ENCODE measurements at places on chromosomes 16 and 17.

DNA sequence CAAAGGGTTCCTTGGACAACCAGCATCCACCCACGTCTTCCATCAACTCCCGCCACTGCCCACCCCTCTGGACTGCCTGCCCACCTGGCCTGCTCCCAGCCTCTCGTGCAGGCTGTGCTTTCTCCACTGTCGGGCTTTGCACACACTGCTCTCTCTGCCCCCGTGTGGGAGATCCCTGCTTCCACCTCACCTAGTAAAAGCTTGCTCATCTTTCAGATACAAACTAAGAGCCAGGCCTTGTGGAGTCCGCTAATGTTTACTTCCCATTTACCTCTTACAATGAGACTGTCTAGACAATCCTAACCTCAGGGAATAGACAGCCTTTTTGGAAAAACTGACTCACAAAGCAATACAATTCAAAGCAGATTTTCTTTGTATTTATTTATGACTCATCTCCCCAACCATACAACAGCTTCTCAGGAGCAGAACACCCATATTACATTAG lies 67.6 kb downstream of the USP31 start:
- peak; percentile 58 for DNase-seq

DNA sequence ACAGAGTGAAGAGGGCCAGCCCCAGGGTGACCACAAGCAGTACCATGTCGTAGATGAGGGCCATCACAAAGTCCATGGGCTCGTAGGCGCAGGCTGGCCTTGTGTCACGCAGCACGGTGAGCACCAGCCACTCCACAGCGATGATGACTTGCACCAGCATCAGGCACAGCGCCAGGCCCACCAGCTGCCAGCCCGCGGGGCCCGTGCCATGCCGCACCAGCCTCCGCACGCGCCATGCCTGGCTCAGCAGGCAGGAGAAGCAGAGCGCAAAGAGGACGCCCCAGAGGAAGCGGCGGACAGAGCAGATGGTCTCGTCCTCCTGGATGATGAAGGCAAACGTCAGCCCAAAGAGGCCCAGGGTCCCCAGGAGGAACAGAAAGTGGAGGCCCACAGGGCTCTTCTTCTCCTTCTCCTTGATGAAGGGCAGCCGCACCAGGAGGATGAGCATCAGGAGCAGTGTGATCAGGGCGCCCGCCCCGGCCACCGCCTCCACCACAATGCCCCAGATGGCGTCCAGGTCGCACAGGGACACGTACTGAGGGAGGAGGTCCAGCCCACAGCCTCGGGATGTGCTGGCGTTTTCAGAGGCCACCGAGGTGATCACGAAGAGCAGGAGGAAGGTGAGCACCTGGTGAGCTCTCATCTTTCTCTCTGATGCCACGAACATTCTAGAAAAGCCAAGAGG lies 12.3 kb downstream of the GPRC5B start:
- no peak for DNase-seq

DNA sequence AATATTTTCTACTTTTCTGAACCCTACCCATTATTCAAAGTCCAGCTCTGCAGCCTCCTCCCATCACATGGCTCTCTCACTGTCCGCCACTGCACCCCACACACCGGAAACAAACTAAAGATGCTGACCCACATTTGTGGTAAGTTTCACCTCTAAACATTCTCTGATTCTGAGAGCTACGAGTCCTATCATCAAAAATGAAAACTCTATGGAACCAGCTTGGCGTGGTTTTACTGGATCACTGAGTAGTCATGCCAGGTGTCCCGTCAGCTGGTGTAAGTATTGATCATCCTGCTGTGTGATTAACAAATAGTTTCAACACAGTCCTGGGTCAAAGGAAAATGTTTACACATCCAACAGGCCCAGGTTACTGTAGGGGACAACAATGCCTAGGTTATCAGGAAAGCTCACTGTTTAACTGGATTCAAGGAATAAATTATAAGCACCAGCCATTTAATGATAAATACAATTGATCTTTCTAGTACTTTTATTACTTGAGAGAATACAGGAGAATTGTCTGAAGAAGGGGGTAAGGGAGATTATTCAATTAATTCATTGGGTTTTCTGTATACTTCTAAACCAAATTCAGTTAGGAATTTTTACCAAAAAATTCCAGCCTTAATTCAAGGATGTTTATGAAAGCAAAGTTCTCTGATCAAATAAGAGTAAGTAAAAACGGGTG lies 33.9 kb downstream of the CYTH1 start:
- no peak for DNase-seq

DNA sequence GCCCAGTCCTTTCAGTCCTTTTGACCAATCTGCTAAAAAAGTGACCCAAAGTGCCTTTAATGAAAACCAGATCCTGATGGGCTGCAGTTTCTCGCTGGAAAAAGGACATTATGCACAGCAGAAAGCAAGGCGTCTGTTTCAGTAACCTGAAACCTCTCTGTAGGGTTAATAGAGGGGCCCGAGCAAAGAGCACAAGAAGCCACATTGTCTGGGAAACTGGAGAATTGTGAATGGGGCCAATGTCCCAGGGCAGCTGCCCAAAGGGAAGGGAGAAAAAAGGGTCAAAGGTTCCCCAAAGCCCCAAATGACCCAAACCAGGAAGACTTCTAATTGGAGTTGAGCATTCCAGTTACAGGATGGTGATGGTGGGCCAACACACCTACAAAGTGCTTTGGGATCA lies 3.0 kb downstream of the OTOA start:
- no peak for DNase-seq

DNA sequence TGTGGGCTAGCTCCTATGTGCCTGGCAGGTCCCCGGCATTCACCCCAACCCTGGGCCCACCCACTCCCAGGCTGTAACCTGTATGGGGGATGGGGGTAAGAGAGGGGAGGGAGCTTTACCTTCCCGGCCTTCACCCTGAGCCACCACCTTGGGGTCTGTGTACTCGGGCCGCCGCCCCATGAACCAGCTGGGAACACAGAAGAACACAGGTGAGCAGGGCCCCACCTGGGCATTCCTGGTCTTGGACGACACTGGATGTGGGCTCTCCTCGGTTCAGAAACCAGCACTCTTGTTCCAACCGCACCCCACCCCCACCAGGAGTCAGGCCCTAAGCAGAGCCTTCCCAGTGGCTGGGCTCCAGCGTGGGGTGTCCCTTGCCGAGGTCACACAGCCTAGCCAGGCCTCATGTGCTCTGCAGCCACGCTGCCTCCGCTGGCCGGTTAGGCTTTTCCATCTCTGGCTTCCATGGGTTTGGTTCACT lies 18.8 kb downstream of the B9D1 start:
- DNase-seq: no peak

GRCh38 chr17:50493744-50494143 lies 14.5 kb upstream of the MYCBPAP start:
- DNase-seq: no peak

- peak; percentile 77 for DNase-seq
These were observed 40.5 kb downstream of the MYH3 start for GRCh38 chr17:10616502-10617119.

DNA sequence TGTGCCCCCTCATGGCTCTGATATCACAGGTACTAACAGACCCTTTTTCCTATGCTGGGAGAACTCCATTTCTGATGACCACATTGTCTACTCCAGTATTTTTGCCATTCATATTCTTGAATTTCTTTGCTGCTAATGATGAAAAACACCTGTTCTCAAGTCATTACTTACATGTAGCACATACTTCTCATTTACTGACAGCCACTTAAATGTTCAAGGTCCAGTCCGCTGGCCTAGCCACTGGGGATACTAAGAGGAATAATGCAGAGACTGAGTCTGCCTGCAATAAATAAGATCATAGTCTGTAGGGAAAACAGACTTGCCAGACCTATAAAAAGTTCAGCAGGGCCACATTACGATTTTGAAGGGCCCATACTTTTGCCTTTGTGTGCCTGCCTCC lies 27.5 kb downstream of the TEX14 start:
- no peak for DNase-seq

DNA sequence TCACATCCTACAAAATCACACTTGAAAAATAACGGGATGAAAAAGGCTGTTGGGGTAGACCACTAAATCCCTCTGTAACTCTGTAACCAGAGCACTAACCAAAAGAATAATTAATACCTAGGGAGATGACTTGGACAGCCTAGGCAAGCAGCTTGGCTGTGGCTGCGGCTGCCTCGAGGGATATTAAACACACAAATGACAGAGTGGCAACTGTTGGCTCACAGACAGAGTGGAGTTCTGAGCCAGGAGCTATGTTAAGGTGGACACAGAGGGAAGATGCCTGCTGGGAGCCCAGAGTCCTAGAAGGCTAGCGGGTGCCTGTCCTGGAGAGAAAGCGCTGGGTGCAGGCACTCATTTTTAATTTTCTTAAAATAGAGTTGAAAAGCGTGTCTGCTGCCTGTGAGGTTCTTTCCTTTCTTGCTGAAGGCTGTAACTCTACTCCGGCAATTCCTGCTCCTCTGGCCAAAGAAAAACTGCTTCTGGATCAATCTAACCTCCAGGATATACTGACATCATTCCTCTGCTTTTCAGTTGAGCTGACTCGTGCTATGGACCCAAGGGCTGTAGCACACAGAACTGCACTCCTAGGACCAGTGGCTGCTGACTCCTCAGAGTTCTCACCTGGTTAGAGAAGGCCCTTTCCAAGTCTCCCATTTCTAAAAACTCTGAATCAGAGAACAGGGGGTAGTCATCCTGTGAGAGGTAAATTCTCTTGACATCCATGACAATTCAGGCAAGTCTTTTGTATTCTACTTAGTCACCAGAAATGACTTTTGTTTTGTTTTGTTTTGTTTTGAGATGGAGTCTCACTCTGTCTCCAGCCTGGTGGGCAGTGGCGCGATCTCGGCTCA lies 147.9 kb downstream of the STX8 start:
- no peak for DNase-seq

GRCh38 chr17:38706505-38707216 lies 1.6 kb downstream of the MLLT6 start:
- peak; percentile 34 for DNase-seq

- DNase-seq: no peak
These were observed 77.1 kb upstream of the DNAH17 start for GRCh38 chr17:78654325-78654724.

DNA sequence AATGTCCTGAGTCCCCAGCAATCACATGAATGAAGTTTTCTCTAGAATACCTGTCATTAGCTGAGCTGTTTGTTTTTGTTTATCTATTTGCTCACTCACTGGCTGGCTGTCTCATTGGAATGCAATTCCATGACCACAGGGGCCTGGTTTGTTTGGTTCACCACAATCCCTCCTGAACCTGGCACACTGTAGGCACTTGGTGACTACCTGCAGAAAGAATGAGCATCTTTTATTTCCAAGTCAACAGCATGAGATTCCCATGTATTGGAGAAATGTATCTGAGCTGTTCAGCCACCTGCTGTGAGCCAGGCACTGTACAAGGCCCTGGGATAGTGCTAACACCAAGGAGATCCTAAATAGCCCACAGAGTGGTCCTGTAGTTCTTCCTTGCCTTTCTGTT lies 345.1 kb downstream of the XYLT1 start:
- peak; percentile 28 for DNase-seq

GRCh38 chr16:57562066-57562465 lies 19.6 kb downstream of the ADGRG5 start:
- DNase-seq: no peak

GRCh38 chr16:12544477-12545296 lies 259.0 kb downstream of the CPPED1 start:
- no peak for DNase-seq

DNA sequence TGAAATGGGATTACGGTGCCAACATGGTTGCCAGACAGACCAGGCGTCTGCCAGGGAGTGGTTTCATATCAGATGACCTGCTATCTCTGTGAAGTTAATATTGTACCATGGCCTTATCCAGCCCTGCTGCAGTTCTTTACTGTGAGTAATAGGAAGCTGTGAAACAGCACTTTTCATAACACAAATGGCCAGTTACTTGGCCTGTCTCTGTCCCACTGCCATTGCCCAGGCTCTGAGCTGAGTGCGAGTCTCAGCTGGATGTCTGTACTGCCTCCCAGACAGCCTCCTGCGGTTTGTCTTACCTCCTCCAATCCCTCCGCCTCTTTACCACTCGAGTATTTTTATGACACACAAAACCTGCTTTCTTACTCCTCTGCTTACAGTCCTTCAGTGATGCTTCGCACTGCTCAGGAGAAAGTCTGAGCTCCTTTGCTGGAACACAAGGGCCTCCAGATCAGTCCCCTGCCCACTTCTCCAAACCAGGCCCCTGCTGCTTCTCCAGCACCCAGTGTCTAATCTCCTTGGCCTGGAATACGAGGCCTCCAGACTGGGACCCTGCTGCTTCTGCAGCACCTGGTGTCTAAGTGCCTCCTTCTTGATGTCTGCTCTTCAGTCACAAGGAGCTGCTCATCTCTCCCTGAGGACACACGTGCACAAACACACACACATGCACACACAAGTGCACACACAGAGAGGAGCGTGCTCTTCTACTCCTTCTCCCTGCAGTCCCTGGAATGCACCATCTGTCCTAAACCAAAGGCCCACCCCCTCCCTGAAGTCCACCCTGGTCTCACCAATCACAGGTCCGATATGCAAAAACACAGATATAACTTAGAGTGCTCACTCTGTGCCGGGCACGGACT lies 17.1 kb upstream of the RHOT1 start:
- no peak for DNase-seq

- DNase-seq: no peak
These were observed 17.2 kb upstream of the NUDT16L1 start for GRCh38 chr16:4675864-4676786.

- DNase-seq: no peak
These were observed 73.2 kb downstream of the KANSL1 start for GRCh38 chr17:46120078-46120477.

- DNase-seq: no peak
These were observed 2.9 kb downstream of the RPH3AL start for GRCh38 chr17:349666-350065.

- DNase-seq: peak; percentile 26
These were observed 302.7 kb downstream of the MAP2K6 start for GRCh38 chr17:69717214-69717613.

DNA sequence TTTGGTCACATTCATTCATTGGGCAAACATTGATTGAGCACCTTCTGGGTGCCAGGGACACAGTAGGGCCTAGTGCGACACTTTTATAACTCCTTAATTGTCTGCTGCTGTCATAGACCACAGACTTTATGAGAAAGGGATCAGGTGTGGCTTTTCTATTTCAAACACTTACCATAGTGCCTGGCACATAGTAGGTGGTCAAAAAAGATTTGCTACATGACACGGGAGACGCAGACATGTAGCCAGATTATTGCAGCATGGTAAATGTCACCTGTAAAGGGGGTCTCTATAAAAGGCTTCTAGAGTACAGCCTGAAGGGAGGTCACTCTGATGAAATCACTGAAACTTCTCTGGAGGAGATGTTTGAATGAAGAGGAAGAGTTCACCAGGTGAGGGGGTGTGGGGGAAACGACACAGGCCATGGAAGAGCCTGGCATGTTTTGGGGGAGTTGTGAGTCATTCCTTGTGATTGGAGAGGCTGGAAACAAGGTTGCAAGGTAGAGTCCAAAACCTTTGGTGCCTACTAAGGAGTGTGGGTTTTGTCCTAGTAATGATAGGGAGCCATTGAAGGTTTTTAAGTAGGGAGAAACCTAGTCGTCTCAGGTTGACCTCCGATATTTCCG lies 1.6 kb downstream of the RSAD1 start:
- DNase-seq: no peak

- DNase-seq: peak; percentile 46
These were observed 20.6 kb downstream of the TPPP3 start for GRCh38 chr16:67372664-67373063.

GRCh38 chr16:26731729-26732128 lies 335.0 kb upstream of the C16orf82 start:
- DNase-seq: no peak
